ENCODE measurements at places on chromosomes 7 and 10.

GRCh38 chr10:123305671-123306070 lies 151.5 kb downstream of the BUB3 start:
- DNase-seq, result no peak

DNA sequence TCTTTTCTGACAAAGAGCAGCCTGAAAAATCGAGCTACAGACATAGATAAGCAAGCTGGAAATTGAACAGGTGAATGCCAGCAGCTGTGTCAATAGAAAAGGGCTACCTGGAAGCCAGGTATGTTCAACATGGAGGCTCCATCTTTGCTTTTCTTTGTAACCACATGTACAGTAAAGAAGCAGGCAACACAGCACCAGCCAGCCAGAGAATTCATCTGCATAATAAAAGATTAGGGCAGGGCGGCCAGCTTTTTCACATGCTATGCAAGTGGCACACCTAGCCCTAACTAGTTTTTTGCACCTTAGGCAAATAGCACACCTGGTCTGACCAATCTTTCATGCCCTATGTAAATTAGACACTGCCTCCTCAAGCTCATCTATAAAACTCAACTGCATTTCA lies 25.7 kb downstream of the COG5 start:
- no peak for DNase-seq

DNA sequence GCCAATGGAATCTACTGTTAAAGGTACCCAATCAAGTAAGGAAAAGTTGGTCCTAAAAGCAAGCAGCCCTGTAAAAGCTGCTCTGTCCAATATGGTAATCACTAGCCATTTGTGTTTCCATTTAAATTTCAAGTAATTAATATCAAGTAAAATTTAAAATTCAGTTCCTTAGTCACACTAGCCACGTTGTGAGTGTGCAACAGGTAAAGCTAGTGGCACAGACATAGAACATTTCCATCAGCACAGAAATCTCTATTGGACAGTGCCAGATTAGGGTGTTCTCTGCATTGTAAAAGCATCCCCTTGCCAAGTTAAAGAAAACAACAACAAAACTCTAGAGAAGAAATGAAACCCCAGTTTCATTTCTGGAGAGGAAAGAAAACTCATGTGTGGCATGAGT lies 4.4 kb downstream of the CAV1 start:
- no peak for DNase-seq

- DNase-seq, result no peak
Measured at GRCh38 chr7:98133621-98134303, 27.1 kb downstream of the LMTK2 start.

GRCh38 chr7:29588900-29589696 lies 25.5 kb downstream of the PRR15 start:
- DNase-seq, result no peak

GRCh38 chr7:70390251-70390650 lies 741.7 kb upstream of the GALNT17 start:
- DNase-seq, result no peak

- DNase-seq, result no peak
Measured at GRCh38 chr10:44385696-44386441, 972 bp upstream of the CXCL12 start.

GRCh38 chr7:21768279-21768678 lies 177.4 kb downstream of the CDCA7L start:
- DNase-seq, result no peak

- no peak for DNase-seq
Measured at GRCh38 chr10:71780156-71780555, 6.8 kb upstream of the VSIR start.

DNA sequence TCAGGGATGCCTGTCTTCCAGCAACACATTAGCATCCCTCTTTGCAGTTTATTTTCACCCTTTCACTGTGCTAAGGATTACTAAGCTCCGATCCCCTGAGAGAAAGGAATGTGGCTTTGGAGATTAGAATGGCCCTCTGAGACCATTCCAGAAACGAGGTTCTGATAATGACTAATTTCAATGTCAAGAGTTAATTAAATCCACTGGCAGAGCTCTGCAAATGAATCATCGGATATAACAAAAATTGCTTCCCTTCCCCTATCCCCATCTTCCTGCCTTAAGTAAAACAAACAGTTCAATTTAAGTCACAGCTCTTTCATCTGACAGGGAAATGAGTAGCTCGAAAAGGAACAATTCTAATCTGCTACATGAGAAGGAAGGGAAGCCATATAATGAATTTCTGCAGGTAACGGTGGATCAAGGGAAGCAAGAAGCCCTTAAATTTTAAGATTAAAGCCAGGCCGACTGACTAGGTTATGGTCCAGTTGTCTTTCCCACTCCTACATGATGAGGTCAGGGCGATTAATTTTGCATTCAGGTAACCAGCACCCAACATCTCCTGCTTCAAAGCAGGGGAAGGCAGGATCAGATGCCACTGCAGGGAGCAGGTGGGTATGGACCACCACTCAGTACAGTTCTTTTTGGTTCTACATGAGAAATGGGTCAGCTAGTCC lies 50.5 kb downstream of the MALSU1 start:
- no peak for DNase-seq

DNA sequence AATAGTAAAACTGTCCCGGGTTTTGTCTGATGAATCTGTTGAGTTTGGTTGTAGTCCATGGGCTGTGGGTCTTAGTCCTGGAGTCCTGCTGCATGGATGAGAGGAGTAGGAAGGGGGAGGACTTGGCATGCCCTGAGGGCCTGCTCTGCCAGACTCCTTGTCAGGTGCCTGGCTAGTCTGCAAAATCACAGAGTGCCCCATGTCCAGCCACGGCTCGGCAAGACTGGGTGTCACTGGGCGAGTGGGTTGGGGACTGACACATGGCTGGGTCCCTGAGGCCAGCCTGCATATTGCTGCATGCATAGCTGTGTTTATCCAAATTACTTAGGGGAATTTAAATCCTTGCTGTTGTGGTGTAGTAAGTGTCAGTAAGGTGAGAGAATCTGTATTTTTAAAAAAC lies 9.7 kb downstream of the MINDY4 start:
- DNase-seq, result no peak

GRCh38 chr7:78225534-78225933 lies 427.0 kb downstream of the PHTF2 start:
- no peak for DNase-seq

DNA sequence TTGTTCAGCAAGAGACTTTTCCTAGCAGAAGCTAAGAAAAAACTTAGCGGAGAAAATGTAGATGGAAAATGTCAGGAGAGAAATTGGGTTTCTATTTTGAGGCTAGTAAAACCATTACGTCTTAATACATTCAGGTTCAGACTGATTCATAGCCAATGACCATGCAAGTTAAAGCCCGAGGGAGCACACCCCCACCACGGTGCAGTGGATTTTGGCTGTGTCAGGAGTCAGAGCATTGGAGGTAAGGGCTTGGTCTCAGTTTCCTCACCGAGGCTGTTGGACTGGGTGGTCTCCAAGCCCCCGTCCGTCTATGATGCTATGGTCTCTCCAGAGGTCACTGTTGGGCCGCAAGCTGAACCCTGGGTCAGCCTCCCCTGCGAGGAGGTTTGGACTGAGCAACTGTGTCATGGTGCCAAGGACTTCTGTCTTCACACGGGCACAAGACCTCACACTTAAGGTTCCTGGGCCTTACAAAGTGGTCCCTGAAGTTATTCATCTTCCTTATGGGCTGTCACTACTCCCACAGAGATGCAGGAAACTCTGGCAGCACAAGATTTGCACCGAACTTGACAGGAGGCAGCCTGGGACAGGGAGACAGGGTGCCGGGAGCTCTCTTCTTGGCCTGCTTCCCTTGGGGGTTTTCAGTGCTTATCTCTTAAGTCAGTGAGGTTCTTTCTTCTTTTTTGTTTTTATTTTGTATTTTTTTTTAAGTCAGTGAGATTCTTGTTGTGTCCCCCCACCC lies 186.8 kb downstream of the PHTF2 start:
- no peak for DNase-seq

- no peak for DNase-seq
Measured at GRCh38 chr10:51108406-51108805, 34.1 kb downstream of the PRKG1 start.

GRCh38 chr10:47240173-47240572 lies 59.8 kb upstream of the GDF10 start:
- no peak for DNase-seq

GRCh38 chr7:80225361-80225760 lies 90.7 kb downstream of the GNAI1 start:
- DNase-seq, result no peak

GRCh38 chr7:19114551-19114855 lies 2.9 kb downstream of the TWIST1 start:
- no peak for DNase-seq

GRCh38 chr10:133353202-133353959 lies 4.4 kb downstream of the FUOM start:
- DNase-seq, result no peak

DNA sequence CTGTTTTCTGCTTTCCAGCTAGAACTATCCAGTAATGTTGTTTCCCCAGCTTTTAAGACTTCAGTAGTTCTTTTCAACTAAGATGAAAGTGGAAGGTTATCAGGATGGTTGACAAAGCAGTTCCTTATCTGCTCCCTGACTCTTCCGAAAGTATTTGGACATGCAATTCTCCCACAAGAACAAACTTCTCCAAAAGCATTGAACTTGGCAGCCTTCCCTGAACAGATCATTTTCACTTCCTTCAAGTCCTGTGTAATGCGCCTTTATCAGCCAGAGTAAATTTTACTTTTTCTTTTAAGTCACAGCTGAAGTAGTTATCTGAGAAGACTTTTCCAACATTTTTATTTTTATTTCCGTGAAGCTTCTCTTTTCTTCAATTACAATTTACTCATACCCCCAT lies 39.7 kb downstream of the CDC14C start:
- no peak for DNase-seq

DNA sequence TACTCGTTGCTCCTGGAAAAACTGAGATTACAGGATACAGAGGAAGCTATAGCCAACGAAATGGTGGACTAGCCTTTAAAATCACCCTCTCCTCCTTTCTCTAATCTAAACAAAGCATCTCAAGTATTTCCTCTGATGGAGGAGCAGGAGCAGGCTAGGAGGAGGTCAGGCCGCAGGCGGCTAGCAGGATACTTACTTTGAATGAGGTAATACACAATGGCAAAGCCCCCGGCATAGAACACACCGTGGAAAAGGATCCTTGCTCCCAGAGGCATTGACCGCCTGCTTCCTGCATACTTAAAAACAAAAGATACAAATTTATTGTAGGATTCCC lies 64.4 kb downstream of the STK17A start:
- DNase-seq, result no peak

GRCh38 chr10:60290558-60290957 lies 99.1 kb downstream of the ANK3 start:
- DNase-seq, result no peak

- no peak for DNase-seq
Measured at GRCh38 chr7:74568658-74569057, 88.9 kb upstream of the GTF2I start.

DNA sequence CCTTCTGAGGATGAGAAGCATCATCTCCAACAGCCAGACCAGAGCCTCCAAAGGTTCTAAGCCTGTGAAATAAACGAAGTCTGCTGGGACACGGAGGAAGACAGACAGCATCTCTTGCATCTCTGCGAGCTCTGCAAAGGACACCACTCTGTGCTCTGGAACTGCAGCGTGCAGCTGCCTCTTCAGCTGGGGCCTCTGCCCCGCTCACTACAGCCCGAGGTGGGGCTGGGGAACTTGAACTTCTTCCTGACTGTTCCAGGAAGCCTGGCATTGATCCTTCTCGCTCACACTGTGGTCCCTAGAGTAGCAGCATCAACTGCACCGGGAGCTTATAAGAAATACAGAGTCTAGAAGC lies 163.3 kb downstream of the USP6NL start:
- DNase-seq, result no peak

DNA sequence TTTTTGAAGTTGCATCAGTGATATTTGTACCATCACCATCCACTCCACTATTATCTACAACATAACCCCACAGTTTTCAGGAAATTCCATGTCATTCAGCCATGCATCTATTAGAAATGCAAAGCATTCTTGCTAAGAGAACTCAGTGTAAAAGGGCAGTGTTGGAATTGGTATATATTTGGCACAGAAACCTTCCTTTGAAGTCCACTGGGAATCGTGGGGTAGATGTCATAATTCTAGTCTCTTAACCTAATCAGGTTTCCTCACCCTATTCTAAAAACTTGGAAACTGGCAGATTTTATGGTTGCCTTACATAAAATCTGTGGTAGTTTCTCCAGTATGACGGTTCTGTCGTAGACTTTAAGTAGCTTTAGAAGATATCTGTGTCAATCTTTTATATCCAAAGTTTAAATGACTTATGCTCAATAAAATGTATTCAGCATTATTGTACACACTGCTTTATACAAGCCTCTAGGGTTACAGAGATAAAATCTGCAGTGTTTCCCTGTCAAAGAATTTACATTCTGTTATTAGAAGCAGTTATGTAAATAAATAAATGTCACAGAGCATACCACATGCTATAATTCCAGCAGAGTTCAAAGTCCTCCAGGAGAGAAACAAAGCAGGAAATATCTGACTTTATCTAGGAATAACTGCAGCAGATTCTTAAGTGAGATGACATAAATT lies 704.4 kb upstream of the CELF2 start:
- no peak for DNase-seq

DNA sequence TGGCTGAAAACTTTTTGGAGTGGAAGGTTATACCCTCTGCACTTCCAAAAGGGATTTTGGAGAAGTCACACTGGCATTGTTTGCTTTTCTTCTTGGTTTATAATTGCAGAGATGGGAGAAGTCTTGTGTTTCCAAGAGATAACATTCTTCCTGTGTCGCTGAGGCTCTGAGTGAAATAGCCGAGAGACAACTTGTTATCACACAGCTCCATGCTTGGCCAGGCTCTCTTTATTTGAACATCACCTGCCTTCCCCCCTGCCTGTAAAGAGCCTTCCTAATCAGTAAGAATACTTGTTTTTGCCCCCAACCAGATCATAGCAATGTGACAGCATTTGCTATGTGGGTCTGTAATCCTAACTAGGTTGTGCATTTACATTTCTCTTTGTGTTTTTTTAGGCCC lies 270.7 kb downstream of the GALNT17 start:
- no peak for DNase-seq

DNA sequence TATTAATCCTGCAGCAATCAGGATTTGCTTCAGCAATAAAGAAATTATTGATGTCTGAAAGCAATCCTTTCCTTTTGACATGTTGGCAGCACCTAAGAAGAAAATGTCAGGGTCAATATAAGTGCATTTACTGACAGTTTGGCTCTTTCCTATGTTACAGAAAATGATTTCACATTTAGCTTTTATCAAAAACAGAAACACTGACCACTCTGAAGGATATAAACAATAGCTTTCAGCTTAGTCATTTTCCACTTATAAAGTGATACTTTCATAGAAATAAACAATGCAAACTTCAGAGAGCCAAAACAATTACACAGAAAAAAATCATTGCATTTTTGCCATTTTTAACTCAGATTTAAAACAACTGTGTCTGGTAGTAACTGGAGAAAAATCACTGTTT lies 325.6 kb upstream of the KAT6B start:
- no peak for DNase-seq

GRCh38 chr7:151178236-151178635 lies 8.8 kb downstream of the ASB10 start:
- DNase-seq, result no peak

- no peak for DNase-seq
Measured at GRCh38 chr10:98172495-98172894, 38.0 kb downstream of the R3HCC1L start.

GRCh38 chr7:39313974-39314373 lies 252.2 kb upstream of the YAE1 start:
- no peak for DNase-seq
